ENCODE measurements at places on chromosomes 6 and 20. TPM values are rescaled to one million over a fixed set of nuclear protein-coding genes. Genes with fewer than 3 reads are reported as not detected.

- no peaks in the 10 kb centered on the region for H3K27me3 ChIP-seq
- no peak overlapping the region for H3K27ac ChIP-seq
- no peak for DNase-seq
- H3K4me3 ChIP-seq, result no peak overlapping the region
Measured at GRCh38 chr6:119470893-119471542, 121.5 kb upstream of the MAN1A1 start.

DNA sequence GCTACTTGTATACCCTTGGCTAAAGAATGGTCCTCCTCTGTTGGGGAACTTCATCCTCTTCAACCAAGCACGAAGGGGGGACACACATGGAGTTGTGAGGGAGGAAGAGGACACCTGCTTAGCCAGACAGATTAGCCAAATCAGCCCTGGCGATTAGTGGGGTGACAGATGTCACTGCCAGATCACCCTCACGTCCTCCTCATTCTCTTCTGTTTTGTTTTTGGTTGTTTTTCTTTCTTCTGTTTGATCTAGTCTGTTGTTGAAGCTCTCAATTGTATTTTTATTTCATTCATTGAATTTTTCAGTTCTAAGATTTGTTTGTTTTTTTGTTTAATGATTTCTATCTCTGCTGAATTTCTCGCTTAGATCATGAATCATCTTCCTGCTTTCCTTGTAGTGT is 27.5 kb upstream of the NKX2-4 start:
- H3K27me3 ChIP-seq, result no peaks in the 10 kb centered on the region
- no peak overlapping the region for H3K4me3 ChIP-seq
- no peak overlapping the region for H3K27ac ChIP-seq

DNA sequence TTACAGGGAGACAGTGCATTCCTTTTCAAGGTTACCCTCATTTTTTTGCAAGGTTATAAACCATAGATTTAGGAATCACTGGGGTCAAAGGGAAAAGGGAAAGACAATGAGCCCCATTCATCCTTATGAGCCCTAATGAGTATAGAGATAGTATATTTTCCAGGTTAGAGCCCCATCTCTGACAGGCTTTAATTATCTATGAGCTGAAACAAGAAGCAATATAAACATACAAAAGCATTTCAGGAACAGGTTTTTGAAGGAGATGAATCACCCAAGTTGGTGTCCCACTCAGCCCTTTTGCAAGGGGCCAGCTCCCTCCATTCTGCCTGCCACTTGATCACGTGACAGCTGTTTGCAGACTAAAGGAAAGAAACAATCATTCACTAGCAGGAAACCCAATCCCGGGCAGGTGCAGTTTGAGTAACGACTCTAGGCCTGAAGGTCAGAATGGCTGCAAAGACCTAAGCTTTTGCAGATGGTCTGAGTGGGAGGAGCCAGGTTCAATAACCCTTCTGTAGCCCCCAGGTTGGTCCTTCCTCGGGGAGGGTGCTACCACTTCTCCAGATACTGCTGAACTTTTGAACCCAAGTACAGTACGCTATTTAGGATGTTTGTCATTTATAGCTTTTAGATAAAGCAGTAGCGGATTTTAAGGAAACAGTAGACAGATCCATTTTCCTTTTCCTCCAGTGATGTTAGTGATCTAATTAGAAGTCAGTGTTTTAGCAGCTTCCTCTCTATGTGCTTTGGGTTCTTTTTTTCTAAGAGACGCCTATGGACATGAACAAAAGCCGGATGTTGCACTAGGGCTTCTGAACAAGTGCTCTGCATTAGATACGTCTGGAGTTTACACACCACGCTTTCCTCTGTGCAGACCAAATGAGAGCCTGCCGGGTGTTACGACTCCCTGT is 253.2 kb downstream of the SOX4 start:
- H3K4me1 ChIP-seq, result peaks cover 8% of the 10 kb centered on the region
- no peak for DNase-seq
- no peaks in the 10 kb centered on the region for H3K36me3 ChIP-seq
- H3K4me3 ChIP-seq, result no peak overlapping the region

DNA sequence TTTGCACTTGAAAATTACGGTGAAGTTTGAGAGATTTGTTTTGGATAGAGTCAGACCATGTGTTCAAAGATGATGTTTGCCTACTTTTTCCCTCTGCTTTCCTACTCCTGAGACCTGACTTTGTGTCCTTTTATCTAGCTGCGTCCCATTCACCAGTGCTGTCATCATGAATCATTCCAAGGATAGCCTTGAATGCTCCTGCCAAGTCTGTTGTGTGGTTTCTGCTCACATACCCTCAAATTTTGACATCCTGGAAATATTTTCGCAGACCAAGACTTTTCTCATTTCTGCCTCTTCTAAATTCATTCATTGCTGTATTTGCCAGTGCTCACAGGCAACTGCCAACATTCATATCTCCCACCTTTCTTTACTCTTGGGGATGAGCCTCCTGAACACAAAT is 175.9 kb upstream of the SCGN start:
- no peaks in the 10 kb centered on the region for H3K36me3 ChIP-seq
- H3K4me1 ChIP-seq, result no peaks in the 10 kb centered on the region
- H3K27ac ChIP-seq, result no peak overlapping the region
- no peak overlapping the region for H3K4me3 ChIP-seq
- no peak for DNase-seq
- no peaks in the 10 kb centered on the region for H3K27me3 ChIP-seq

DNA sequence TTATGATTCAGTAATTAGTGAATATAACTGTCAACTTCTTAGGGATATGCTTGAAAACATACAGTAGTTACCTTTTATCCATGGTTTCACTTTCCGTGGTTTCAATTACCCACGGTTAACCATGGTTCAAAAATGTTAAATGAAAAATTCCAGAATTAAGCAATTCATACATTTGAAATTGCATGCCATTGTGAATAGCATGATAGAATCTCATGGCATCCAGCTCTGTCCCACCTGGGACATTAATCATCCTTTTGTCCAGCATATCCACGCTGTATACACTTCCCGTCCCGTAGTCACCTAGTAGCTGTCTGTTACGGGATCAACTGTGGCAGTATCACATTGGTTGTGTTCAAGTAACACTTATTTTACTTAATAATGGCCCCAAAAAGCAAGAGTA is 781.7 kb upstream of the CITED2 start:
- no peaks in the 10 kb centered on the region for H3K27me3 ChIP-seq
- DNase-seq, result no peak
- no peaks in the 10 kb centered on the region for H3K4me1 ChIP-seq
- no peak overlapping the region for H3K27ac ChIP-seq
- no peak overlapping the region for H3K4me3 ChIP-seq
- H3K36me3 ChIP-seq, result no peaks in the 10 kb centered on the region

DNA sequence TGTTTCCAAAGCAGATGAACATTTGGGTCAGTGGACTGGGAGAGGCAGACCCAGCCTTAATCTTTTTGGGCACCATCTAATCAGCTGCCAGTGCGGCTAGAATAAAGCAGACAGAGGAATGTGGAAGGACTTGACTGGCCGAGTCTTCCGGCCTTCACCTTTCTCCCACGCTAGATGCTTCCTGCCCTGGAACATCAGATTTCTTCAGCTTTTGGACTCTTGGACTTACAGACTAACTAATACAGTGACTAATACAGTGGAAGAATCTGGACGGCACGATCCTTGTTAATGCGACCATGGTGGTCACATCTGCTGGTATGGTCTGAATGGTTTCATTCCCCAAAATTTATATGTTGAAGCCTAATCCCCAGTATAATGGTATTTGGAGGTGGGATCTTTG is 122.6 kb upstream of the NXT1 start:
- H3K27ac ChIP-seq, result no peak overlapping the region
- H3K36me3 ChIP-seq, result no peaks in the 10 kb centered on the region
- no peaks in the 10 kb centered on the region for H3K4me1 ChIP-seq
- no peak overlapping the region for H3K4me3 ChIP-seq
- no peaks in the 10 kb centered on the region for H3K27me3 ChIP-seq

DNA sequence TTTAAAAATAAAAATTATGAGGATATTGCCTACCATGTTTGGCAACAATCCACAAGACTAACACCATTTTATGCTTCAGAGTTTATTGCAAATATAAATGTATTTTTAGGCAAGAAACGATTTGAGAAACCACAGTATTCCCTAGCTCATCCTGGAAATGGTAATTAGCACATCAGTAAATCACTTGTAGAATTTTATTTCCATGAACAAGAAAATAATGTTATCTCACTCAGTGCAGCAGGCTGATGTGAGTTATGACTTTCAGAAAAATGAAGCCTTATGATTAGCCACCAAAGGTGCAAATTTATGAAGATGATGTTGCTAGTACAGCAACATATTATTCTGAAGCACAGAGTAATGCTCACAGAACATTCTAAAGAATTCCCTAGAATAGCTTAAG is 127.7 kb upstream of the GJE1 start:
- no peak overlapping the region for H3K4me3 ChIP-seq
- no peaks in the 10 kb centered on the region for H3K36me3 ChIP-seq
- DNase-seq, result no peak
- H3K27ac ChIP-seq, result no peak overlapping the region
- H3K4me1 ChIP-seq, result no peaks in the 10 kb centered on the region

DNA sequence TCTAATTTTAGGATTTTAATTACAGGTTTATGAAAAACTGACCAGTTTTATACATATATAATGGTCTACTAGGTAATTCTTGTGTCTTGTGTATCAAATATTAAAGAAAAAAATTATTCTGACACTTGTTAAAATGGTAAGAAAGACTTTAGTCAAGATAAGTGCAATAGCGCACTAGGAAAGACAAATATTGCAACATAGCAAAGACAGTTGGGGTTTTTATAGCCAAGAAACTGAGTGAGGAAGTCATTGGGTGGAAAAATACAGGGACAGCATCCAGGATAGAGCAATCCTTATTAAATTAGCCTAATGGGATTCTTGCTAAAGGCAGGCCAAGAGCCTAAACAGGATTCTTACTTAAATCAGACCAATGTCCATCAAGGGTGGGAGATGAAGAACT is 71.1 kb downstream of the ROS1 start:
- no peaks in the 10 kb centered on the region for H3K4me1 ChIP-seq
- H3K36me3 ChIP-seq, result no peaks in the 10 kb centered on the region
- no peak overlapping the region for H3K4me3 ChIP-seq
- H3K27ac ChIP-seq, result no peak overlapping the region

DNA sequence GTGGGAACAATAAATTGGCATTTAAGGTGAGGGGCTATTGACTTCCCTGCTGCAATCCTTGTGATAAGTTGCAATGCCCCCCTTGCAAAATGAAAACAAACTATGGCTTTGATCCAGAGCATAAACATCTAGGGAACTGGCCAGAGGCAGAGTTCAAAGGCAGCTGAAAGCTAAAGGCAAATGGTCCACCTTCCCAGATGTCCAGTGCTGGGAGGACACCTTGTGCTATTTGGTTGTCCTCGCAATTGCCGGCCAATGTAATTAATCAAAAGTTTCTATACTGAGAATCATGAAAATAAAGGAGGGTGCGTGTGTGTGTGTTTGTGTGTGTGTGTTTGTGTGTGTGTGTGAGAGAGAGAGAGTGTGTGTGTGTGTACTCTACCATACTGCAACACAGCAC is 337.4 kb downstream of the CBLN4 start:
- no peaks in the 10 kb centered on the region for H3K4me1 ChIP-seq
- no peaks in the 10 kb centered on the region for H3K27me3 ChIP-seq
- H3K27ac ChIP-seq, result no peak overlapping the region

- H3K27ac ChIP-seq, result no peak overlapping the region
- no peaks in the 10 kb centered on the region for H3K4me1 ChIP-seq
- DNase-seq, result no peak
- H3K36me3 ChIP-seq, result no peaks in the 10 kb centered on the region
- no peaks in the 10 kb centered on the region for H3K27me3 ChIP-seq
Measured at GRCh38 chr6:63887002-63887751, 251.6 kb downstream of the PHF3 start.

DNA sequence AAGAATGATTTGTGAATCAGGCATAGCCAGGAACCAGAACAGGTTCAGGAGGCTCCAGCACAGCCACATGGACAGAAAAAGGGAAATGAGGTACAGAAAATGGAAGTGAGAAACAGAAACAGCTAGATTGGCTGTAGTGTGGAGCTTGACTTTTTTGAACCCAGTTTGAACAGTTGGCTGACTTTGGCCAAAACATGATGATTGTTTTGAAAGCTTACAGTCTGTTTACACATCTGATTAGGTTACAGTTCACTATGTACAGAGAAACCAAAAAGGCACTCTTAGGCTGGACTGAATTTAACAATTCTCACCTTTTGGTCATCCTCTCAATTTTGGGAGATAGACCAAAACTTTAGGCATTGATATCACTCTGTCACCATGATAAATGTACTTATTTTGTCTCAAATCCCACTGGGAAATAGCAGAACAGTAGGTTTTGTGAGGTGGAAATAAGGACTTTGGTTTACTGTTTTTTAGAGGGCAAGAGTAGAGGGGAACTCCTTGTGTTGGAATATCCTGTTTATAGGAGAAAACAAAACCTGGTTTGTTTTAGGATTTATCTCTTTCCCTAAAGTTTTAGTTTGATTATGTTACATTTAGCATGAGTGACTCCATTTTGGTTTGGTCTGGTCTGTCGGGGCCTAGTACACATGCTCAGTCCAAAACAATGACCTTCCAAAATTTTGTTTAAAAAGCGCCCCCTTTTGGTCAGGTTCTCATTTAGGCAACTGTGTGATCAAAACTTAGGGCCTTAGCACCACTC is 123.1 kb downstream of the OLIG3 start:
- no peak for DNase-seq
- H3K4me1 ChIP-seq, result no peaks in the 10 kb centered on the region
- no peaks in the 10 kb centered on the region for H3K27me3 ChIP-seq
- H3K36me3 ChIP-seq, result no peaks in the 10 kb centered on the region

GRCh38 chr6:118100717-118101116 is 193.7 kb downstream of the SLC35F1 start:
- no peaks in the 10 kb centered on the region for H3K36me3 ChIP-seq
- no peaks in the 10 kb centered on the region for H3K4me1 ChIP-seq
- DNase-seq, result no peak
- no peak overlapping the region for H3K27ac ChIP-seq
- no peak overlapping the region for H3K4me3 ChIP-seq
- no peaks in the 10 kb centered on the region for H3K27me3 ChIP-seq

GRCh38 chr6:105163183-105163582 is 16.6 kb downstream of the POPDC3 start:
- peaks cover 3% of the 10 kb centered on the region for H3K4me1 ChIP-seq
- H3K27me3 ChIP-seq, result no peaks in the 10 kb centered on the region
- no peak overlapping the region for H3K27ac ChIP-seq
- H3K4me3 ChIP-seq, result no peak overlapping the region

GRCh38 chr6:57024321-57024720 is 22.2 kb upstream of the KIAA1586 start:
- H3K4me1 ChIP-seq, result no peaks in the 10 kb centered on the region
- H3K4me3 ChIP-seq, result no peak overlapping the region
- H3K27me3 ChIP-seq, result no peaks in the 10 kb centered on the region
- H3K27ac ChIP-seq, result no peak overlapping the region
- no peaks in the 10 kb centered on the region for H3K36me3 ChIP-seq

- H3K27me3 ChIP-seq, result peaks cover 23% of the 10 kb centered on the region
- no peak overlapping the region for H3K27ac ChIP-seq
- DNase-seq, result no peak
- no peaks in the 10 kb centered on the region for H3K4me1 ChIP-seq
- no peaks in the 10 kb centered on the region for H3K36me3 ChIP-seq
Measured at GRCh38 chr6:33108307-33108706, 32.5 kb downstream of the HLA-DPB1 start.

- H3K36me3 ChIP-seq, result no peaks in the 10 kb centered on the region
- DNase-seq, result no peak
- H3K27ac ChIP-seq, result no peak overlapping the region
- no peaks in the 10 kb centered on the region for H3K4me1 ChIP-seq
Measured at GRCh38 chr6:142952614-142953013, 7.6 kb upstream of the HIVEP2 start.

Gene CFAP206
- total RNA-seq, result not detected

Gene SRSF12
- 0.60 TPM for total RNA-seq

Gene MPIG6B
- not detected for total RNA-seq

Gene GINS1
- total RNA-seq, result 0.59 TPM

Gene CST5
- not detected for total RNA-seq

Gene CRIP3
- 12.7 TPM for total RNA-seq

Gene TBC1D20
- 42.0 TPM for total RNA-seq

Gene OCSTAMP
- not detected for total RNA-seq

Gene GLO1
- total RNA-seq, result 102 TPM

Gene ATP6V1G2
- 3.8 TPM for total RNA-seq

Gene TSBP1
- total RNA-seq, result not detected

Gene SF3B5
- total RNA-seq, result 125 TPM

All from tibial nerve (tissue), 4 donors.